ENCODE measurements at places on chromosomes 7 and 10.
A peak's percentile ranks its signal among the peaks of the same experiment; 100 is the strongest.

GRCh38 chr7:64098-64915 lies 128.1 kb upstream of the FAM20C start:
- peak; percentile 33 for DNase-seq
- no peak overlapping the region for H3K4me3 ChIP-seq
- H3K27me3 ChIP-seq, result peaks cover 92% of the 10 kb centered on the region

GRCh38 chr7:94972296-94972695 lies 64.9 kb downstream of the PPP1R9A start:
- H3K36me3 ChIP-seq, result no peaks in the 10 kb centered on the region
- no peak overlapping the region for H3K4me3 ChIP-seq
- no peak overlapping the region for H3K27ac ChIP-seq
- no peak for DNase-seq

DNA sequence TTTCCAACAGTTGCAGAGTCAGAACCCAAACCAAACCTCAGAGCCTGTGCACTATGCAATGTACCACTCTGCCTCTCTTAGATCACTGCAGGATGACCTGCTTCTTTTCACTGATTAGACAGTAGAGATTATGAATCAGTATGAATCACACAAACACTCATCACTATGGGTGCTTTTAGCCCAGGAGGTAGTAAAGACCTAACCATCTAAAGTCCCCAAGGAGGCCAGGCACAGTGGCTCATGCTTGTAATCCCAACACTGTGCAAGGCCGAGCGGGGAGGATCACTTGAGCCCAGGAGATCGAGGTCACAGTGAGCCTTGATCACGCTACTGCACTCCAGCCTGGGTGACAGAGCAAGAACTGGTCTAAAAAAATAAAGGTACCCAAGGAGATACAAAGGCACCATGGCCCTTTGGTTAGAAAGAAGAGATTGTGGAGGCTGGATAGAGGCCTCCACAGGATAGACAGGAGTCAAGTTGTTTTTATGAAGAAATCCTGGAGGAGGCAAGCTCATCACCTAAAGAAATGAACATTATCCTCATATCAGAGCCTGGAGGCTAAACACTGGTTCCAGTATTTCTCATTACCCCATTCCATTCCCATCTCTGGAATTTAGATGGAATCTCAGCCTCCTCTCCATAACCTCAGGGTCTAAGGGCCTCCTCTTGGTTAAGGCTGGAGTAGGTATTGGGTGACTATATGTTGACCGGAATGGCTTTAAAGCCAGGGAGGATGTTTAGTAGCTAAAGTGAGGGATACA lies 12.9 kb downstream of the SEC31B start:
- H3K36me3 ChIP-seq, result peaks cover under 1% of the 10 kb centered on the region
- H3K27ac ChIP-seq, result no peak overlapping the region
- H3K27me3 ChIP-seq, result no peaks in the 10 kb centered on the region
- no peak for DNase-seq
- peaks cover 2% of the 10 kb centered on the region for H3K4me1 ChIP-seq
- no peak overlapping the region for H3K4me3 ChIP-seq

DNA sequence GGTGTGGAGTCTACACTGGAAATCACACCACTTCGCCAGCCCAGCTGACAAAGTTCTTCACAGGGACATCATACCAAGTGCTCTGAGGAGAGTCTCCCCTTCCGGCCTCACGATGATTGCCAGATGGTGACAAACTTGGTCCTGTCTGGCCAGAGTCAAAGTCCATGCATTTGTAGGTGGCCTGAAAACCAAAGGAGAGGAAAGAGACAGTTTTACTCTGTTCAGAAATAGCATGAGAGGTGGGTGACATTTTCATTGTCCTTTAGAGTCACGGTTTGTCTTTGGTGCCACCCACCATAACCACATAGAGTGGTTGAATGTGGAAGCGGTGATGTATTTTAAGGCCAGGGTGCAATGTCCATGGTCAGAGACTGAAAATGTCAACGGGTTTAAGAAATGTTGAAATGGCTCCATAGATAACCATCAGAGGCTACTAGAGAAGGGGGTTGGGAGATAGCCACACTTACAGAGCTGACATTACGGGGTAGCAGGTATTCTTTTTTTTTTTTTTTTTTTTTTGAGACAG lies 33.0 kb downstream of the BTBD16 start:
- no peak overlapping the region for H3K27ac ChIP-seq
- no peaks in the 10 kb centered on the region for H3K4me1 ChIP-seq
- no peaks in the 10 kb centered on the region for H3K27me3 ChIP-seq
- no peak overlapping the region for H3K4me3 ChIP-seq

- no peaks in the 10 kb centered on the region for H3K27me3 ChIP-seq
- H3K36me3 ChIP-seq, result no peaks in the 10 kb centered on the region
- peaks cover 12% of the 10 kb centered on the region for H3K4me1 ChIP-seq
- no peak overlapping the region for H3K4me3 ChIP-seq
- no peak overlapping the region for H3K27ac ChIP-seq
- no peak for DNase-seq
Measured at GRCh38 chr10:17516376-17516775, 62.0 kb upstream of the ST8SIA6 start.

GRCh38 chr7:94483843-94484242 lies 25.8 kb upstream of the CASD1 start:
- no peaks in the 10 kb centered on the region for H3K4me1 ChIP-seq
- H3K4me3 ChIP-seq, result no peak overlapping the region
- H3K27ac ChIP-seq, result no peak overlapping the region
- DNase-seq, result no peak
- no peaks in the 10 kb centered on the region for H3K36me3 ChIP-seq
- H3K27me3 ChIP-seq, result no peaks in the 10 kb centered on the region

DNA sequence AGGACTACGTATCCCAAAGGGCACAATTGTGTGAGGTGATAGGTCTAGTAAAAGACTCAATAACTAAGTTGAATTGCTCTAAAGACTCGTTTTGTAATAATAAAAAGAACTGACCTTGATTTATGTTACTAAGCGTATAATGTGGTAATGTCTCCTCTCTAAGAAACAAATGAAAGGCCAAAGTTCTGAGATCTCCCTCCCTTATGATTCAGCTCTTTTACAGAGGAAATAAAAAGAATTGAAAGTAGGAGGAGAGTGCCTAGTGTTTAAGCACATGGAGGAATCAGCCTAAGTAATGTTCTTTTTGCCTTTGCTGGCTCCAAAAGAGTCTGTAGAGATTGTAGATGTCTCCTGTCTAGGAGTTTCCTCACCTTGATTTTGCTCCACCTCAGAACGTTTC lies 98.0 kb downstream of the ARL4A start:
- no peak overlapping the region for H3K4me3 ChIP-seq
- H3K27me3 ChIP-seq, result no peaks in the 10 kb centered on the region
- H3K36me3 ChIP-seq, result no peaks in the 10 kb centered on the region
- H3K4me1 ChIP-seq, result no peaks in the 10 kb centered on the region
- H3K27ac ChIP-seq, result no peak overlapping the region

DNA sequence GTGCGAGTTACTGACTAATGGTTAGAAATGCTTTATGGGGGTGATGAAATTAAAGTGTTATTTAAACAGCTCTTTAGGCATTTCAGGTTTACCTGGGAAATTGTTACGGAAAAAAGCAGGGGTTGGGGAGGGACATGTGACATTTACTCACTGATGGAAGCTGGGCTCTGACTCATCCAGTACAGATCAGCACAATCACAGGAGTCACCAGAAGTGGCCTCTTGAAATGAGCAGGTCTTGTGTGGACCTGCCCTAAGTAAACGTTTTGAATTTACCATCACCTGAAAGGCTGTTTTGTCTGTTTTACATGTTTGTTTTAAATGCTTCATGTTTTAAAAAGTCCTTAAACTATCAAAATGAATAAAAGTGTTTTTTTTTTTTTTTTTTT lies 2.3 kb downstream of the GLRX3 start:
- H3K4me1 ChIP-seq, result peaks cover 16% of the 10 kb centered on the region
- H3K27me3 ChIP-seq, result no peaks in the 10 kb centered on the region

- H3K27me3 ChIP-seq, result no peaks in the 10 kb centered on the region
- H3K27ac ChIP-seq, result no peak overlapping the region
- no peak overlapping the region for H3K4me3 ChIP-seq
- no peaks in the 10 kb centered on the region for H3K36me3 ChIP-seq
Measured at GRCh38 chr7:40899151-40899550, 764.3 kb downstream of the SUGCT start.

GRCh38 chr7:45221896-45222604 lies 64.5 kb downstream of the RAMP3 start:
- peaks cover 33% of the 10 kb centered on the region for H3K27me3 ChIP-seq
- H3K4me1 ChIP-seq, result no peaks in the 10 kb centered on the region
- H3K27ac ChIP-seq, result no peak overlapping the region
- no peaks in the 10 kb centered on the region for H3K36me3 ChIP-seq
